Left hindlimb (tissue), 1 donor: ENCODE measurements at places on chromosomes 1 and 21.

DNA sequence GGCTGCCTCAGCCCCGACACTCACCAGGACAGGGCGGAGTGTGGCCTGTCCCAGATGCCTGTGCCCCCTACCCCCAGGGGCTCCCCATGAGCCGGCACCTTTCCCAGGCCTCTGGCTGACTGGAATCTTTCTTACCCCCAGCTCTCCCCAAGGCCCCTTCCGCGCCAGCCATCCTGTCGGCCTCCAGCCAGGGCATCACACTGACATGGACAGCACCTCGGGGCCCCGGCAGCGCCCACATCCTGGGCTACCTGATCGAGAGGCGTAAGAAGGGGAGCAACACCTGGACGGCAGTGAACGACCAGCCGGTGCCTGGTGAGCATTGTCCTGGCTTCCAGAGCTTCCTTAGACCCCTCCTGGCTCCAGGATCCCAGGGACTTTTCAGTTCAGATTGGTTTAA lies 26.5 kb downstream of the IGFN1 start:
- DNase-seq = no peak

DNA sequence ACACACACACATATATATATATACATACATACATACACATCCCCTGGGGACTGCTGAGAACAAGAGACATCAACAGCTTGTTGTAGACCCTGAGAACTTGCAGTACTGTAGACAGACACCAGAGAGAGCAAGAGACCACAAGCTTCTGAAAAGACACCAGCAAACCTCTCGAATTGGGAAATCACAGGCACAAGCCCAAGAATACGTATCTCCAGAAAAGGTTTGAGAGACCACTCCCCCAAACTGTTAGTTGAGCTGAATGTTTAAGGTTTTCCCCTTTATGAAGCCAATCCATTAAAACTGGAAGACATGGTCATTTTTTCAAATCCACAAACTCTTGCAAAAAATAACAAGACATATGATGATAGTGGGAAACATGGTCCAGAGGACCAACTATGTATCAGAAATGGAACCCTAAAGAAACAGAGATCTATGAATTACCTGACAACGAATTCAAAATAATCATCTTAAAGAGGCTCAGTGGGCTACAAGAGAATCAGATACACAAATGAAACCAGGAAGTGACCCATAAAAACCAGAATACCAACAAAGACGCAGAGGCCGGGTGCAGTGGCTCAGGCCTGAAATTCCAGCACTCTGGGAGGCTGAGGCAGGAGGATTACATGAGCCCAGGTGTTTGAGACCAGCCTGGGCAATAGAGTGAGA lies 45.1 kb downstream of the SLC2A1 start:
- no peak for DNase-seq

DNA sequence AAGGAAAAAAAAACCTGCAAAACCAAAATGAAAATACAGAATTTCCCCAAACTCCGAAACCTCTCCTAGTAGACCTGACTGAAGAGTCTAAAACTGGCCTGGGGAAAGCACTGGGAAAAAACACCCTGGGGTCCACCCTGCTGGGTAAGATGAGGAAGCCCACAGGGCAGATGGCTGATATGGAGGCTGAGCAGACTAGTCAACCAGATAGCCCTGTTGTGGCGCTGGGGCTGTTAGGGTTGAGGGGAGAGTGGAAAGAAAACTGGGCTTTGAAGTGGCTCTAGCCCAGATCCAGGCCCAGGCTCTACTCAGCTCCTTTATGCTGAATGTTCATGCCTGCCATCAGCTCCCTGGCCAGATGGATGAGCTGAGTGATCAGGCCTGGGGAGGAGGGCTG lies 6.8 kb upstream of the SLAMF1 start:
- no peak for DNase-seq

GRCh38 chr1:203338335-203339036 lies 12.4 kb downstream of the FMOD start:
- DNase-seq = peak; percentile 53

GRCh38 chr21:34553151-34553952 lies 41.3 kb upstream of the KCNE1 start:
- no peak for DNase-seq

DNA sequence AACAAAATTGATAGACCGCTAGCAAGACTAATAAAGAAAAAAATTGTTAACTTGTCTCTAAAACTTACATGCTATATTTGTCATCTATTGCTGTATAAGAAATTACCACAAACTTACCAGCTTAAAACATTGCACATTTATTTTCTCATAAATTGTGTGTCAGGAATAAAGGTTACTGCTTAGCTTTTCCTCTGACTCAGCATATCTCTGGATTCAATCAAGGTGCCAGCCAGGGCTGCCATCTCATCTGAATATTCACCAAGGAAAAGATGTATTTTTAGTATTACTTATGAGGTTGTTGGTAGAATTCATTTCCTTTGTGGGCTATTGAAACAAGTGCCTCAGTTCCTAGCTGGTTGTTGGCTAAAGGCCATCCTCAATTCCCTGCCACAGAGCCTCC lies 912.6 kb upstream of the NEGR1 start:
- DNase-seq = no peak

- no peak for DNase-seq
These were observed 12.6 kb upstream of the POU2F1 start for GRCh38 chr1:167207940-167208623.
